Activated CD4-positive, alpha-beta T cell treated with anti-CD3 and anti-CD28 coated beads for 4 hours (primary cell): ENCODE measurements at places on chromosomes 4 and X.

- no peak for DNase-seq
Observed at GRCh38 chr4:176307666-176307930, 12.2 kb upstream of the SPCS3 start.

- DNase-seq: no peak
Observed at GRCh38 chr4:21888195-21888976, 60.2 kb downstream of the KCNIP4 start.

GRCh38 chr4:30726090-30726675, 6.0 kb downstream of the PCDH7 start:
- no peak for DNase-seq

- no peak for DNase-seq
Observed at GRCh38 chr4:176270669-176271068, 1.6 kb upstream of the ASB5 start.

- no peak for DNase-seq
Observed at GRCh38 chrX:41250867-41251266, 83.1 kb upstream of the DDX3X start.

GRCh38 chr4:157591245-157591644, 370.7 kb downstream of the GRIA2 start:
- no peak for DNase-seq

GRCh38 chr4:21753084-21753760, 195.3 kb downstream of the KCNIP4 start:
- no peak for DNase-seq

GRCh38 chrX:129741880-129742758, 3.3 kb downstream of the XPNPEP2 start:
- DNase-seq: no peak

DNA sequence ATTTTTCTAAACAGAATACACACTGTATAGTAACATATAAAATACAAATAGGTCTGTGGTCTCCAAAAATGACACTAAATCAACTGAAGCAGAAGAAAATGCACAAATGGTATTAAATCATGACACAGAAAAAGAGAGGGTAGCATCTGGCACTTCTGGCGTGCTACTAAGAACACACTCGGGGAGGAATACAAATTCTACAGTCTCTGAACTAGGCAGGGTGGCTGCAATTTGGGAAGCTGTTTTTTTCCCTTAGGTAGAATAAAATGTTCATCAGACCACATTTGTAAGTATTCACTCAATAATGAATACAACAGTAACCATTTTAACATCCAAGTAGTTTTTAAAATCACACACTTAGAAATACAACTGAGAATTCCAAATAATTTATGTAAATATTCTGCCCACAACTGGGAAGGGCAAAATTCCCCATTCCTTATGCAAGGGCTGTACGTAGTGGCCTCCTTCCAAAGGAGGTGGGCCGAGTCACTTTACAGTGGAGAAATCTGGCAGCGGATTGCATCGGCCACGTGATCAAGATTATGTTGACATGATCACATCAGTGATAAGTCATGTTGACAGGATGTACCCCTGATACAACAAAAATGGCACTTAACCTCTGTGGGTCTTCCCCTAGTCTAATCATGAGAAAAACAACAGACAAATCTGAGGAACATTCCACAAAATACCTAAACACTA, 101.1 kb downstream of the TSPAN5 start:
- no peak for DNase-seq

GRCh38 chr4:140448162-140448561, 20.7 kb upstream of the CLGN start:
- DNase-seq: no peak

DNA sequence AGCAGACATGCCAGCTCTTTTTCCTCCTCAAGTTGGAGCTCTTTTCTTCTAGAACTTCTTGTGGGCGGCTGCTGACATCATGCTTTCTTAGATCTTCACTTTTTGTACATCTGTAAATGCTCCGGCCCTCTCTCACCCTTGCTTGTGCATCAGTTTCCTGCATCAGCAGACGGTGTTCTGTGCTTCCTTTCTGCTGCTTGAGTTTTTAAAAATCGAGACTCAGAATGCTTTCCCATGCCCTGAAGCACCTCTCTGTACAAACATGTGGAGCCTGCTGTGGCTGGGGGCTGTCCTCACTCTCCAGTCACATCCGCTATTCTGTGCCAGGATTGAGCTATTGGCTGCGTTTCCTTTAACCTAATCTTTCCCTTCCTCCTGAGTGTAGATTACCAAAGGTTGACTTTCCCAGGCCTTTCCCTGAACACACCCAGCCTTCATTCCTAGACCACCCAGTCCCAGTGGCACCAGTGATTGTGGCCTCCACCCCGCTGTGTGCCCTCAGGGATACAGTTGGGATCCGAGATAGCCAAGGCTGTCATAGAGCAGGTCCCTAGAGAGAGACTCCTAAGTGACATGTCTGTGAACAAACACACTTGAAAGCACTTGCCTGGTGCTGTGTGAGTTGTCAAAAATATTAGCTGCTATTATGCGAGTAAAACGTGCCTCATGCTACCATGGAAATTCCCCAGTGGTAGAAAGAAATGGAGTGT, 41.9 kb downstream of the TNIP2 start:
- DNase-seq: peak; percentile 56

- no peak for DNase-seq
Observed at GRCh38 chr4:113474017-113474416, 287.5 kb downstream of the CAMK2D start.

DNA sequence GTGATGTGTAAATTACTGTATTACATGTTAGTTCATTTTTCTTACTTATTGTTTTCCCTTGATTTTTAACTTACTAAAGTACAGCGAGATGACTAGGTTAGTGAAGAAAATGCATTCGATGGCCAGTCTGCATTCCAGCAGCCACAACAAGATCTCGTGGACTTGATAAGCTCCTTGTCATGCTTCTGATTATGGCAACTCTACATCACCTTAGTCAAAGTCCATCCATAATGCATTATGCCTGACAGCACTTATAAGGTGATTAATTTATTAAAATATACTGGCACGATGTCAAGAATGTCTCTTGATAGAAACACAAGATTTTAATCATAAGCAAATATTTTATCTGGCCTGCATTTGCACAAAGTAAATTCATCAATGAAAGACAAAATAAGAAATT, 109.9 kb upstream of the NAP1L5 start:
- no peak for DNase-seq

GRCh38 chr4:53861856-53862610, 202.4 kb downstream of the CHIC2 start:
- DNase-seq: no peak

GRCh38 chrX:49129427-49129826, 5.9 kb upstream of the GPKOW start:
- no peak for DNase-seq

DNA sequence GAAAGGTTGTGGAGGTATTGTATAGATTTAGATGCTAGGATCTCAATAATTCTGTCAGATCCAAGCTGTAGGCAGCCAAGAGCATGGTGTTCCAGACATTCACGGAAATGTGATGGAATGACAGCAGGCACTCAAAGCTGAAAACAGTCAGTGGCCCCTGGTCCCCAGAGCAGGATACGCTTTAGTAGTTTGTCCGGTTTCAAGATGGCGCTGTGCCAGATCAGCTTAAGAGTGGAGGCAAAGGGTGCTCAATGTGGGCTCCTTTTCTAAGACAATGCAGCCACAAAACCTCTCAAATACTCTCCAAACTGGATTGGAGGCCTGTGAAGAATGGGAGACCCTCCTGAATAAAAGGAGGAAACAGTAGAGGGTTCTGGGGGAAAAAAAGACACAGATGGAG, 291.2 kb upstream of the HS3ST1 start:
- DNase-seq: no peak

DNA sequence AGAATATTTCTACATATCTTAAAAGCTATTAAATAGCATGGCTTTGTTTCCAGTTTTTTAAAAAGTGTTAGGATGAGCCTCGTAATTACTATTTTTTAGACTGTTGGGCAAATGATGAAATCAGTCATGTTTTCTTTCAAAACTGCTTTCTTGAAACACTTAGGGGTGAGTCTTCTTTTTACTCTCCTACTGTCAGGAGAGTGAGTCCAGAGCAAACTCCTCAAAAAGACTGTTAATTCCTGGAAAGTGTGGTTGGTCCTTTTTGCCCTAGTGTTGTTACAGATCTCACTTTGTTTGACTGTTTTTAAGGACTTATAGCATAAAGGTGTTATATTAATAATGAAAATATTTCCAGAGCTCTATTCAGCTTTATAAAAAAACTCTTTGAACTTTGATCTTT, 6.3 kb downstream of the GSTCD start:
- DNase-seq: no peak

GRCh38 chrX:27008486-27008885, 454.7 kb downstream of the PPP4R3C start:
- no peak for DNase-seq

GRCh38 chr4:121648516-121648915, 48.3 kb downstream of the ANXA5 start:
- DNase-seq: no peak

DNA sequence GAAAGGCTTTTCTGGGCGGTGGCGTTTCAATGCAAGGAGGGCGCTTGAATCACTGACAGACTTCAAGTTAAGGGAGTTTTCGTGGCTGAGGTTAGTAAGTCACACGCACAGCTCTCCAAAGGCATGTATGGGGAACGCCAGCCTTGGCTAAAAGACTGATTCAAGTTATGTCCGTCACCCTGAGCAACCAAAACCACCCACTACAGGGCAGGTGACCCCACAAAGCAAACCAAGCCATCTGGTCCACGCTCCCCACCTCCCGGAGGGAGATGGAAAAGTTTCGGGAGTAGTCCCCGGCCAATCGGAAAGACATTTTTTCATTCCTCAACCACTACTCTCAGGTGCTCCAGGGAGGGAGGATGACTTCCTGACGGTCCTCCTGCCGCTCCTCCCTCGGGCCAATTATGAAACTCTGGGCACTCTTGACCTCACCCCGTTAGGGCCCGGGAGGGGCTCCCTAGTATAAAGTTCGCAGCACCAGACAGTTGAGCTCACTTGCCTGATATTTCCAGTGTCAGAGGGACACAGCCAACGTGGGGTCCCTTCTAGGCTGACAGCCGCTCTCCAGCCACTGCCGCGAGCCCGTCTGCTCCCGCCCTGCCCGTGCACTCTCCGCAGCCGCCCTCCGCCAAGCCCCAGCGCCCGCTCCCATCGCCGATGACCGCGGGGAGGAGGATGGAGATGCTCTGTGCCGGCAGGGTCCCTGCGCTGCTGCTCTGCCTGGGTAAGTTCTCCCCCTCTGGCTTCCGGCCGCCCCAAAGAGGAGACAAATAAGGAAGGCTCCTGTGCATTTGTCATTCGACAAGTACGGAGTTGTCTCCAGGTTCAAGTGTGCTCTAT, at the start of gene EREG:
EREG (plus strand) TSS at position 494 of the 840 bp plus-strand sequence; CDS start at position 658, 164 bp downstream.
- DNase-seq: peak; percentile 3

GRCh38 chr4:3681191-3681590, 85.0 kb upstream of the ADRA2C start:
- DNase-seq: no peak

- DNase-seq: no peak
Observed at GRCh38 chr4:186032259-186032658, 36.7 kb upstream of the TLR3 start.

DNA sequence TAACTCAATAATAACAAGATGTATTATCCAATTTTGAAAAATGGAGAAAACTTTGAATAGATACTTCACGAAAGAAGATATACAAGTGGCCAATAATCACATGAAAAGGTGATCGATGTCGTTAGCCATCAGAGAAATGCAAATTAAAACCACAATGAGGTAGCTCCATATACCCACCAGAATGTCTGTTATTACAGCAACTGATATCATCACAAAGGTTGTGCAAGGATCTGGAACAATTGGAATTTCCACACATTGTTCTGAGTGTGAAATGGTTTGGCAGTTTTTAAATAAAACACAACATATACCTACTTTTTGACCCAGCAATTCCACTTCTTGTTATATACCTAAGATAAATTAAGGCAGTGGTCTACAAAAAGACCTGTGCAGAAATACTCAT, 71.7 kb downstream of the IRS4 start:
- DNase-seq: no peak

DNA sequence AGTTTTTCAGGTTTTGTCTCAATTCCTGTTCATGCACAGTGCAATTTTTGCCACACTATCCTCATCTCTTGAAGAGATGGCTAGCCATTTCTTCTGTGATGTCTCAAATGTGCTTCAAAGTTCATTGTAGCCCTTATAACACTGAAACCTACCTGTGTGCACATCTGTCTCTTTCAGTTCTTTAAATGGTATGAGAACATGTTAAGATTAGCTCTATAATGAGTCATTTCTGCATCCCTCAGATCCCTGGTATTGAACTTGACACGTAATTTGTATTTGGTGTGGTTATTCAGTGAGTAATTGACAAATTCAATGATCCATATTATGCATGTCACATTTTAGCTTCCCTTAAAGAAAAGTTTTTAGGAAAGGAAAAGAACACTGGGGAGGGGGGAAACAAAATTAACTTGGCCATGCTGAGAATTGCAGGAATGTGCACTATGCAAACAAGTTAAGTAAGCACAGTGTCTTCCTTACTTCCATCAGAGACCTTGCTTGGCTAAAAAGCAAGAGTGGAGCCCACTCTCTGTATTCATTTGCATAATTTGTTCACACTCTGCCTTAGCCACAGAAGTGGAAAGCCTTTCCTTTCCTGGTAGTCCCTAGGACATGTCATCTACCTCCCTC, 659.8 kb upstream of the MAGEB2 start:
- DNase-seq: no peak

DNA sequence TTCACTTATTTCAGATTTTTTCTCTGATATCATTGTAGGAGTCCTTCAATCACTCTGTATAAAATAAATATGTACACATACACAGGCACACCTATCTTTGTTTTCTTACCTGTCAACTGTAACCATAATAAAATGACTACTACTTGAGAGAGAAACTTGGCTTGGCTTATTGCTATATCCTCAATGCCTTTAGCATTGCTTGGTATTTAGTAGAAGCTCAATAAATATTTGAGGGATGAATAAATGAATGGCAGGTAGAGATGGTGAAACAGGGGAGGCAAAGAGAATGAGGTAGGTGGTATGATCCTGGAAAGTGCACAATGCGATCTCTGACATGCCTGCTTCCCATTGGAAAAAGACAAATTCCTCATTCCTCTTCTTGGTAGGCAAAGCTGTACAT, 21.8 kb upstream of the CXCL6 start:
- no peak for DNase-seq

DNA sequence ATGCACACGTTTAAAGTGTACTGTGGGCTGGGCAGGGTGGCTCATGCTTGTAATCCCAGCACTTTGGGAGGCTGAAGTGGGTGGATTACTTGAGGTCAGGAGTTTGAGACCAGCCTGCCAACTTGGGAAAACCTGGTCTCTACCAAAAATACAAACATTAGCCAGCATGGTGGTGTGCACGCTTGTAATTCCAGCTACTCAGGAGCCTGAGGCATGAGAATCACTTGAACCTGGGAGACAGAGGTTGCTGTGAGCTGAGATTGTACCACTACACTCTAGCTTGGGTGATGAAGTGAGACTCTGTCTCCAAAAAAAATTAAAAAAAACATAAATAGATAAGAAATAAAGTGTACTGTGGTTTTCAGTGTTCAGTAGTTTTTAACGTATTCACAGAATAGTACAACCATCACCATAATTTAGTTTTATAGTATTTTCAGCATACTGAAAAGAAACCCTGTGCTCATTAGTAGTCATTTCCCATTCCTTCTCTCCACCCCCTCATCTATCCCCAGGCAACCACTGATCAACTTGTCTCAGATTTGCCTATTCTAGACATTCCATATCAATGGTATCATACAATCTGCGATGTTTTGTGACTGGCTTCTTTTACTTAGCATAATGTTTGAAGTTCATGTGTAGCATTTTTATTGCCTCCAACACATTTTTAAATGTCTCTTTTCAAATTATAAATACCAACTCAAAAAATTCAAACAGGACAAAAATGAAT, 19.1 kb downstream of the SLAIN2 start:
- DNase-seq: no peak
